HEK293T (cell line): ENCODE measurements at places on chromosomes 16 and 17.

- peak; percentile 97 for DNase-seq
Measured at GRCh38 chr16:4416200-4417032, at the start of gene CORO7. TSS of gene CORO7 (minus strand) at chr16:4416596. CDS start at chr16:4416518, 78 bp downstream.

- no peak for DNase-seq
Measured at GRCh38 chr17:61750656-61751055, 112.7 kb downstream of the BRIP1 start.

GRCh38 chr17:40956401-40957254 is 10.1 kb downstream of the KRT39 start:
- no peak for DNase-seq

DNA sequence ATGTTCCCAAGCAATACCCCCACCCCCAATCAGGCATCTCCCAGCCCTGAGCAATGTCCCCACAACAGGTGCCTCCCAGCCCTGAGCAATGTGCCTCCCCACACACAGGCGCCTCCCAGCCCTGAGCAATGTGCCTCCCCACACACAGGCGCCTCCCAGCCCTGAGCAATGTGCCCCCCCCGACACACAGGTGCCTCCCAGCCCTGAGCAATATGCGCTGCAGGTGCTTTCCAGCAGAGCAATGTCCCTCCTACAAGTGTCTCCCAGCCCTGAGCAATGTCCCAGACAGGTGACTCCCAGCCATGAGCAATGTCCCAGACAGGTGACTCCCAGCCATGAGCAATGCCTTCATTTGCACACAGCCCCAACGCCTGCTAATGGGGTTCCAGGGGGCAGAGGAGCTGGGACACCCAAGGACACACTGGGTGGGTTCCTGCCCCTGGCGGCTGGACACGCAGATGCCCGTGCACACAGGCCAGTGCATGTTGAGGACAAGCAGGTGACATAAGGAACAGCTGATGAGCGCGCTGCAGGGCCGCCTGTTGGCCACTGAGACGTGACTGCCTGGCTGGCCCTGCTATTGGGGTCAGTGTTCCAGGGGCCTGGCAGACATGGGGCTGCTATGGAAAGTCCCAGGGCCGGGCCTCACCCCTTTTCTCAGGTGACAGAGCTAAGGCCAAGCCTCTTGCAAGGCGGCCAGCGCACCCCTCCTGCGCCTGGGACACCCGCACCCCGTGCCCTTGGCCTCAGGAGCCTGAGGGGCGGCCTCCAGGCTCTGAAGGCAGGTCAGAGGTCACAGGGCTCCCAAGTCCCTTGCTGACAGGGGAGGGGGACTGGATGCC is 26.9 kb upstream of the PABPN1L start:
- DNase-seq = no peak

DNA sequence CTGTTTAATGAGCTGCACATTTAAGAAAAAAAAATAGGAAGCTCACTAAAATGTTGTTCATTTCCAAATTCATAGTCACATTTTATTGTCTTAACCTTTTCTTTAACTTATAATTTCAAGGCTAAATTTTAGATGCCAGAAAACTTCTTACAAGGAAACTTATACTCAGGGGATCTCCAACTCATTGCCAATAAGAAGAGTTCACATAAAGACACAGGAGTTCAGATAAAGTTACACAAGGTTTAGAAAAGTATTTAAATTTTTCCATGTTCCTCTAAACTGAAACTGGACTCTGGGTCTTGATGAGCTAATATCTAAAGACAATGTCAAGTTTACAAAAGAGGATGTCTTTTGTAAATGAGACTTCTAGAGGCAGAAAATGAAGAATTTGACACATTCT is 190.7 kb upstream of the KCNJ16 start:
- DNase-seq = no peak

GRCh38 chr16:75320435-75320834 is 69.0 kb upstream of the BCAR1 start:
- no peak for DNase-seq

- DNase-seq = no peak
Measured at GRCh38 chr16:57578521-57579360, 36.3 kb downstream of the ADGRG5 start.

GRCh38 chr16:57264950-57265371 is 19.5 kb downstream of the PLLP start:
- DNase-seq = no peak

- DNase-seq = no peak
Measured at GRCh38 chr17:20310481-20310880, 156.9 kb downstream of the LGALS9B start.

DNA sequence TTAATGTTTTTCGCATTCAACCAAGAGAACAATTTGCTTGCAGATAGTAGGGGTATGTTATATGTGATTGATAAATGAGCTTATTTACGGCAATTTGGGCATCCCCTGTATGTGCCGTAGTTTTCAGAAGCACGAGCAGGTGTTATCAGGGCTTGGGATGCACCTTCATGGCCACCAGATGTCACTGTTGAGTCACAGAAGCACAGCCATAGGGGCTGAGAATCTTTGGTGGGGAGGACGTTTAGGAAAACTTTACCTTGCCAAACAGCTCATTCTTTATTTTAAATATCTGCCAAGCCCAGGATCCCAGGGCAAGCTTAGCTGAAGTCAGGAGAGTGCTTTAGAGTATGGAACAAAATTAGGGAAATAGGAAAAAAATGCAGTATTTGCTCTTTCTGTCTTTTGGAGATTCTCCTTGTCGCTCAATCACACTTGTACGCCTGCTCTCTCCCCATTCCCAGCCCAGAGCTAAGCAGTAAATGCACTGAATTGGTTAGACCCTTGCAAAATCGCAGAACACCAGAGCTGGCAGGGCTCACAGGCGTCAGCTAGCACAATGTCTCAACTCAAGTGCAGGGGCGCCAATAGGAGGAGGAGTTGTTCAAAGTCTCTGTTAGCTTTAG is 93.6 kb upstream of the MPHOSPH6 start:
- DNase-seq = peak; percentile 67

- no peak for DNase-seq
Measured at GRCh38 chr16:58043571-58044155, 18.1 kb downstream of the MMP15 start.

GRCh38 chr16:65071433-65072311 is 50.2 kb downstream of the CDH11 start:
- no peak for DNase-seq

DNA sequence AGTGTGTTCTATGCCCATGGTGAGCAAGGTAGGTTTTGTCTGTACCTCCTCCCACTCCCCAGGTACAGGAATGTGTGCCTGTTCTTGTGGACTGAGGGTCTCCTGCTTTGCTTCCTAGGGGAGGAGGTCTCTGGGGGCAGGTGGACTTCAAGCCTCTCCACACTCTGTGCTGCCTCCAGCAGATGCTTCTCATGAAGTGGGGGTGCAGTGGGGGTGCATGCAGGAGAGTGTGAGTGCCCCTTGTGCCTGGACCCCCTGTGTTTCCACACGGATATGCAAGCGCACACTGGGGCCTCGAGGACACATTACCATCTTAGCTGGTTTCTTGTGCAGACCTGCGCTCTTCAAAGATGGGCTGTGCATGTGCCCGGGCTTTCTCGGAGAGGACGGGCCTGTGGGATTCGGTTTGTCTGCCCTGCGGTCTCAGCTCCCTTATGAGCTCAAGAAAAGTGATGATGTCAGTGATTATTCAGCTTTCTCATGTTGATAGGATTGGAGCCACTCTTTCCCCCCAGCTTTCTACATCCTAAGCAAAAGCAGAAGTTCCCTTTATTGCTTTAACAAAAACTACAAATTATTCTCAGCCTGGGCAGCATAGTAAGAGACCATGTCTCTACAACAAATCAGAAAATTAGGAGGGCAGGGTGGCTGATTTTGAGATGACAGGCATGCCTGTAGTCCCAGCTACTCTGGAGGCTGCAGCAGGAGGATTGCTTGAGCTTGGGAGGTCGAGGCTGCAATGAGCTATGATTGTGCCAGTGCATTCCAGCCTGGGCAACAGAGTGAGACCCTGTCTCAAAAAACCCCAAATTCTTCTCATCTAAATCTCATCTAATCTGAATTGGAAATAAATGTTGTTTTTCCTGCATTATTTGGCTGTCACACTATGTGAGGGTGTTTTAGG is 86.8 kb downstream of the RPTOR start:
- DNase-seq = no peak

DNA sequence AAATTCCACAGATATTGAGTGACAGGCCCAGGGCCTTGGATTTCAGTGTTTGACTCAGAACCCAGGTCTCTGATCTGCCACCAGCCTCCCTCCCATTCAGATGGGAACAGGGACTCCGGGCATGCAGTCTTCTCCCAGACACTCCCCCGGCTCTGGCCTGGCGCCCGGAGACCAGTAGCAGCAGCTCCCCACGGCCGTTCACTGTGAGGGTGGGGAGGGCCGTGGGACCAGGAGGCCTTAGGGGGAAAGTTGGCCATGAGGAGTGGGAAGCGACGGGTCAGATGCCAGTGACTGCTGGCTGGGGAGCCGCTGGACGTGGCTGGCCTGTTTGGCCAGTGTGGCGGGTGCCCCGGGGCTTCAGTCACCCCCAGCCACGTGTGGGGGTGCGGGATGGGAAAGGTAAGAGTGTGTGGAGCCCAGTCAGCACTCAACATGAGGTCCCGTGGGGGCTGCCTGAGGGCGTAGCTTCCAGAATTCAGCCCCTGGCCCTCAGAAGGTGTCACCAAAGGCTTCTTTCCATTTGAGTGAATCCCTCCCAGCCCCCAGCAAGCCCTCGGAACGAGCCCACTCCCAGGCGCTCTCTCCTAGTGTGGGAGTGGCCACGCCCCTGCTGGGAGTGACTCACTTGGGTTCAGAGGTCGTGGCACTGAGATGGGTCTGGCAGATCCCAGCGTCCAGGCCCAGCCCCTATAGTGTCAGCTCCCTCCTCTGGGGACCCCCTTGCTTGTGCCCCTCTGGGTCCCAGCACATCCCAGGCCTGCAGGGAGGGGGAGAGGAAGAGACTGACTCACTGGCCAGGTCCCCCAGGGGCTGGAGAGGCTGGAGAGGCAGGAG is 309.4 kb downstream of the SEC14L1 start:
- no peak for DNase-seq

- DNase-seq = no peak
Measured at GRCh38 chr17:6435051-6435450, at the start of gene AIPL1. TSS of gene AIPL1 (minus strand) at chr17:6435121. CDS start at chr17:6435104, 17 bp downstream.

DNA sequence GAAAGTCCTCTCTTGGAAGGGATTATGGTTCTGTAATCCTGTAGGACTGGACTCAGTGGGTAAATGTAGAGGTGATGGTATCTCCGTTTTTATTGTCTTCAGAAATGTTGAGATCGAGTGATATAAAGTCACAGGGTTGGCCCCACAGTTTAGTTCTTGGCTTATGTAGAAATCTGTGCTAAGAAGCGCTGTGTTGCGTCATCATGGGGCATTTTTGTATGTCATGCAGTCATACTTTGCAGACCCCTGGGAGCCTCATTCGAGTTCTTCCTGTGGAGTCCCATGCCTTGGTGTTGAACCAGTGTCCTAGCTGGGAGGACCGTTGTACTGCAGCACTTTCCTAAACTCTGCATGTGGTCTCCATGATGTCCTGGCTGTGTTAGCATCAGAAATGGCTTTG is 619.7 kb downstream of the MAF start:
- DNase-seq = no peak

- DNase-seq = no peak
Measured at GRCh38 chr17:17057057-17057551, 14.8 kb downstream of the MPRIP start.

DNA sequence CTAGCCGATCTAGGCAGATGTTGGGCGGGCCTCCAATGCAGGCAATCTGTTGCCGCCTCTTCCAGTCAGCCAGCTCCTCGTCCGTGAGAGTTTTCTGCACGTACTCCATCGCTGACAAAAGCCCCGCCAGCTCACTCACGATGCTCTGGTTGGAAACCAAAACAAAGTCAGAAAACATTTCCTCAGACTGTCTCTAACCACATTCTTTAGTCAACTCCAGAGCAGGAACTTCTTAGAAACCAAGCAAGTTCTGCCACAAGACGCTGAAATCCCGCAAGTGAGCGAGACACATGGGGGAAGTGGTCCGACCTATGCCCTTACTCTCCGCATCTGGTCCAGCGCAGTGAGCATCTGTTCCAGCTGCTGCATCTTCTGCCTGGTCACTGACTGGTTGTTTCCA is 49.1 kb downstream of the STAT5A start:
- no peak for DNase-seq

DNA sequence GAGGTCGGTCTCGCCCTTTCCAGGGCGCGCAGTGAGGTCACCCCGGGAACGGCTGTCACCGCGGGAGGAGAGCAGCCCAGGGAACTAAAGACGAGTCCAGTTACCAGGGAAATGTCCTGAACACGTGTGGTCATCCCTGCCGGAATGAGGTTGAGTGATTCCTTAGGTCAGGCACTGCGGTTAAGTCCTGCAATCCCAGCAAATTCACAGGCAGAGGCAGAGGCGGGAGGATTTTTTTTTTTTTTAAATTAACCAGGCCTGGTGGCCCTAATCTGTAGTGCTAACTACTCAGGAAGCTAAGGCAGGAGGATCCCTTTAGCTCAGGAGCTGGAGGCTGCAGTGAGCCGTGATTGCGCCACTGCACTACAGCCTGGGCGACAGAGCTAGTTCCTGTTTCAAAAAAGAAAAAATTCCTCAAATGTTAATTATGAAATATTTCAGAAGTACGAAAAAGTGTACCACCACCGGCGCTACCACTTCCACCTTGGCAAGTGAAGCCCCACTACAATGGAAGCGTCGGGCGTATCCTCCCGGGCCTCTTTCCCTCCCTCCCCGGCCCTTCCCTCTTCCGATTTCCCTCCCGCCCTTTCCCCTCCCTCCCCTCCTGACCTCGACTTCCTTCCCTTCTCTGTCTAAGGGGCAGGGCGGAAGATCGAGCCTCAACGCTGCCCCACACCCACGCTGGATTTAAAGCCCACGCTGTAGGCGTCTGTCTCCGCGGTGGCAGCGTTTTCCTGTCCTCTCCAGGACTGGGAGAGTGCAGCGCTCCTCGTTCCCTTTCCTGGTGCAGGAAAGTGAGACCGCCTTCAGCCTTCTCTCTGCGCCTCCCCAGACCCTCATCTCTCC is 27.3 kb downstream of the SLFN11 start:
- DNase-seq = no peak

DNA sequence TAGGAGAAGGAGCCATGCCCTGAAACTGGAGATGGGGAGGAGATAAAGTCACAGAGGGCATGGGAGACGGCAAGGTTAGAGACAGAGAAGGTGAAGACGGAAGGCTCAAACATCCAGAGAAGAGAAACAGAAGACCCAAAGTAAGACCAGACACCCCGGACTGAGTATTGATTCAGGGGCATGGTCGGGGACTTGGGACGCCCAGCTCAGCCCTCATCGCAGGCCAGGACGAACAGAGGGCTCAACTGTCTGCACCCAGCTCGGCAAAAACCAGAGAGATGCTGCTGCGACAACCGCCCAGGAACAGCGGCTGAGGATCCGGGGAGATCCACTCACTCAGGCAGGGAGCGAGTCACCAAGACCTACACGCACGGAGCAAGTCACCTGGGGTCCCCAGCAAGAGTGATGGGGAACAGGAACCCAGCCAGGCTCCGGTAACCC is 999 bp downstream of the XYLT1 start:
- no peak for DNase-seq

- no peak for DNase-seq
Measured at GRCh38 chr16:84177741-84178073, 9.2 kb downstream of the TAF1C start.

DNA sequence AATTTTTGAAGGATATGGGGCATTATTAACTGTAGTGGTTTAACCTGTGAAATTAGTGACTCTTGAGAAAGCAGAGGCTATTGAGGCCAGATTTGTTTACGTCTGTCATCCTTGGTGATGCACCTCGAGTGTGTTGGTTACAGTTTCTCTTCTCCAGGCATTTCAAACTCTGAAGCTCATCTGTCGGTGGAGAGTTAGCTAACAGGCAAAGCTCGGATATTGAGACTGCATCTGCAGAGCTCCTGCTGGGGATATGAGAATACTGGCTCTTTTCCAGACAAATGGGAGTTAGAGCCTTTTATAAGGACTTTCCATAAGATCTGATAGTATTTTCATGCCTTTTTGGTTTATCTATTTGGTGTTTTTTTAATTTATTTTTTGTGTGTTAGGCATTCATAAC is 6.7 kb downstream of the CLEC16A start:
- DNase-seq = no peak

GRCh38 chr16:89748921-89749320 is 27.6 kb downstream of the ZNF276 start:
- no peak for DNase-seq
